ENCODE measurements at places on chromosomes 7 and 10. TPM values are rescaled to one million over a fixed set of nuclear protein-coding genes. Genes with fewer than 3 reads are reported as not detected.

The TRIM73 gene
- total RNA-seq: 3.5 TPM

The ADAM12 gene
- 0.19 TPM for total RNA-seq

The IRF5 gene
- 15.1 TPM for total RNA-seq

The OR2A5 gene
- not detected for total RNA-seq

The SOSTDC1 gene
- total RNA-seq: 14.7 TPM

The DYDC2 gene
- not detected for total RNA-seq

The LFNG gene
- 198 TPM for total RNA-seq

The PIK3CG gene
- total RNA-seq: 2.1 TPM

The AKR1C4 gene
- total RNA-seq: 1.1 TPM

The PHYHIPL gene
- total RNA-seq: not detected

The PLPP4 gene
- total RNA-seq: not detected

The ACTR3C gene
- 15.2 TPM for total RNA-seq

GRCh38 chr10:100732241-100732596, 13.2 kb upstream of the PAX2 start:
- DNase-seq: no peak

DNA sequence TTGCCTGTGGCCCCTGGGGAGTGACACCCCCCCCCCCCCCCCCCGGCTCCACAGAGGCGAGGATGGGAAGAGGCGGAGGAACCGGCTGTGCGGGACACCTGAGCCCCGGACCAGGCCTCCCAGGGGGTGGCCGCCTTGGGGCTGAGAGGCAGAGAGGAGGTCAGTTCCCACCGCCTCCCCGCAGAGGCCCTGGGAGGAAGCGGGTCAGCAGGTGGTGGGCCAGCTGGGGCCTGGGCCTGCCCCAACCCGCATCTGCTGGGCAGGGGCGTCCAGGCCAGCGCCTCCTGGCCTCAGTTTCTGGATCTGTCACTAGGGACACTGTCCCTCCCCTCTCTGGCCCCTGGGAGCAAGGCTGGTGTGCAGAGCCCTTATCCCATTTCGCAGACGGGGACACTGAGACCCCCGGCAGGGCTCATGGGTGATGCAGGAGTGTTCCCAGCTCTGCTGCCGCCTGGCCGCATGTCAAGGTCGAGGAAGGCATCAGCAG, 14.6 kb upstream of the LFNG start:
- no peak for DNase-seq

- DNase-seq: no peak
Observed at GRCh38 chr10:84988011-84988410, 659.6 kb downstream of the CCSER2 start.

GRCh38 chr10:6124666-6125065, 35.8 kb downstream of the RBM17 start:
- DNase-seq: no peak

DNA sequence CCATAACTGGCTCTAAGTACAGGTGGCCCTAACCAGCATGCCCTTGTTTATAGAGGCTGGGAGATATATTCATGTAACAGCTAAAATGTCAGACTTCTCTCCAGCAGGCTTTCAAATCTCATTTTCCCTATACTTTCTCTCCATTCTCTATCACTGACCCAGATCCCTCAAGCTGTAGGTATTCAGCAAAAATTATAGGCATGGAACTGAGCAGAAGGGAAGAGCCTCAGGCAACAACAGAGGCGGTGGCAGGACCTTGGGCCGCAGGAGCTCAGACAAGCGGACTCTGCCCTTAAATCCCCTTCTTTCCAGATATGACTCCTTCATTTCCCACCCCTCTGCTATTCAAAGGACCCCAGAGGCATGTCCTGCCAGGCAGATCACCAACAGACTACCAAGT, 417.4 kb downstream of the PLXNA4 start:
- DNase-seq: no peak

- peak; percentile 45 for DNase-seq
Observed at GRCh38 chr10:44925224-44925623, 14.1 kb downstream of the TMEM72 start.

GRCh38 chr7:101667399-101667798, 38.3 kb upstream of the MYL10 start:
- no peak for DNase-seq

- peak; percentile 31 for DNase-seq
Observed at GRCh38 chr7:55194522-55194921, 170.6 kb upstream of the LANCL2 start.

DNA sequence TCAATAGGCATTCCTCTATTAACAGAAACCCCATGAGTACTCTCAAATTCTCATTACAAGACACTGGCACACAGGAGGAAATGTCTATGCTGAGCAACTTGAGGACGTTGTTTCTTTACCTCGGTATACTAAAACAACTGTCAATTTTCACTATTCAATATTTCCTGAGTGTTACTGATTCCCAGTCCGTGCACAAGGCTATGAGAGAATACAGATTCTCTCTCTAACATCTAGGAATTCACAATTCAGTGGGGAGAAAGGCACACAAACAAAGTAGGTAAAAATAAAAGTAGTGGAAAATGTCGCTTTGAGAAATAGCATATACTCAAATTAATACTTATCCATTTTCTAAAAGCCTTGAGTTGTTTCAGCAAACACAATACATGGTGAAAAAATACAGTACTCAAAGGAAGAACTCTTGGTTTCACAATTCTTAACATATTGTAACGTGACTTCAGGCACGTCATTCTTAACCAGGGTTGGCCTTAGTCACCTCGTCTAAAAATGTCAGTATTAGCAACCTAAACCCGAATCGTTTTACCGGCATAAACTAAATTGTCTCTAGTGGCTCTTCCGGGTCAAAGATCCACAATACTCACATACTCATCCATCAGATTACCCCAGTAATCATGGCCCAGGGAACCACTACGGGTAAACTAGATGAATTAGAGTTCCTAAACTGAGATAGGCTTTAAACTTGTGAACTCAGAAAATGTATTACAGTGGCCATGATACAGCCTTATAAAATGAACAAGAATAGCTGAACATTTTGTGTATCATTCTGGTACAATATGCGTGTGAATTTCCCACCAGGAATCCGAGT, 1.5 kb downstream of the IPMK start:
- no peak for DNase-seq

DNA sequence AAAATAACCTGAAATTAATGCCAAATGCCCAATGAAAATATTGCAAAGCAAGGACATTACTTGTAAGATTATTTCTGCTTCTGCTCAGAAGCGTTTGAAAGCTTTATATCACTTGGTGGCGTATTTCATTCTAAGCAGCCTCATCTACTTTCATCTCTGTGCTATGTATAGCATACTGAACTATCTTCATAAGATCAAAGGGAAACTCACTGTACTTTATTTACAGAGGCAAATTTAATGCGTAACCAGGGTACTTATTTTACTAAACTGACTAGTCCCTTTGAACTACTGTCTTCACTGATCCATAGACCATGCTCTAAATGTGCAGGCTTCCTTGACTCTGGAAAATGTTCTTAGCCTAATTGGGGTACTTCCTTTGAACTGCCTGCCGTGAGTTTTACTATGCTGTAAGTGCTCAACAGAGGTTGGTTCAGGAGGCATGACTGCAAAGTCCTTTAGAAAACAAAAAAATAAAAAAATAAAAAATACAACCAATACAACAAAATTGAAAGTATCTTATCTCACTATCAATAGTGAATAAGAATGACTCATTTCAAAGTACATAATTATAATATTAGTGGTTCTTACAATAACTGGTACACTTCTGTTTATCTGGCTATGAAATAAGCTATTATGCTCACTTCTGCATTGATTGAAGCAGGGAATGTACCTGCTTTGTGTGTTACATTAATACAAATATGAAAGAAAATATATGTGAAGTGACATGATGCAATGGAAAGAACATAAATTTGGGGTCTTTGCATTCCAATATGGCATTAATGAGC, 41.0 kb upstream of the TSPAN12 start:
- DNase-seq: no peak

DNA sequence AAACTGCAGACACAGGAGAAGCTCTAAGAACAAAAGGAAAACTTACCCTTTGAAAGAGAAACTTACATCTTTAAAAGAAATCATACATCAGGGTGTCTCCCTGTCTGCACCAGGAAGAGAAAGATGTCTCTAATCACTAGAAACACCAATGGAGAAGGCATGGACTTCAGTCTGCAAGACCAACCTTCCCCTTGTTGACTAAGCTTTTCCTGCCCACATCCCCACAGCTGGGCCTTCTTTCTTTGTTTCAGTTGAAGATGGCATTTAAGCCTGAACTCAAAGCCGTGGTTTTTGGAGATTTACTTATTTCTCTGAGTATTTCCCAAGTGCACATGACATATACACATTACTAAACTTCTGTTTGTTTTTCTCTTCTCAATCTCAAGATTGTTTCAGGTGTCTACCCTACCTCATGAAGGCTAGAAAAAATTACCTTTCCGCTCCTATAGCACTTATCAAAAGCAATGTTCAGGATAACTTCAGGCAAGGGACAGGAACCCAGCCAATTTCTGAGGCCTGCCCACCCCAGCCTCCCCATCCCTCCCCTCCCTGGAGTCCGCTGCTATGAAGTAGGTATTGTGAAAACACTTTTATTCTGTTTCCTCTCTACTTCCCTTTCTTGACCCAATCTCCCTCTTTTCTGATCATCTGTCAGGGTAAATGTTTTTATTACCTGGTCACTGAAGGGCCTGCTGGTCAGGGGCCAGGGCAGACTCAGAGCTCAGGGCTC, 2.8 kb upstream of the SLC29A3 start:
- no peak for DNase-seq

GRCh38 chr10:130387936-130388580, 251.9 kb downstream of the GLRX3 start:
- no peak for DNase-seq

GRCh38 chr10:21122907-21123306, 225.8 kb upstream of the NEBL start:
- no peak for DNase-seq

DNA sequence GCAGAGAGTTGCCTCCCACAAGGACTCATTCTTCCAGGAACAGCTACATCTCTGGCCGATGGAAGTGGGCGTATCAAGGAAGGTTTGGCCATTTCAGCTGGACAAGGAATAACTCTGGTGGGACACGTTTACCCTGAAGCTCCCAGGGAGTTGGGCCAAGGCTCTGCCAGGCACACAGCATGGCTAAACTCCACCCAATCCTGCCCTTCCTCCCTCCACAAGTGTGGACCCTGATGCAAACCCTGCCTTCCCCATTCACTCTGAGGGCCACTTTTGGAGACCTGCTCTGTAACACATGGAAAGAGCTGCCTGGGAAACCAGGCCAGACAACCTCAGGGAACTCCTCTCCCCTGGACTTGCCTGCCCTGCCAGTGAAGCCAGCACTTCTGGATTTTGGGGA, 407.8 kb upstream of the FOXK1 start:
- DNase-seq: no peak

DNA sequence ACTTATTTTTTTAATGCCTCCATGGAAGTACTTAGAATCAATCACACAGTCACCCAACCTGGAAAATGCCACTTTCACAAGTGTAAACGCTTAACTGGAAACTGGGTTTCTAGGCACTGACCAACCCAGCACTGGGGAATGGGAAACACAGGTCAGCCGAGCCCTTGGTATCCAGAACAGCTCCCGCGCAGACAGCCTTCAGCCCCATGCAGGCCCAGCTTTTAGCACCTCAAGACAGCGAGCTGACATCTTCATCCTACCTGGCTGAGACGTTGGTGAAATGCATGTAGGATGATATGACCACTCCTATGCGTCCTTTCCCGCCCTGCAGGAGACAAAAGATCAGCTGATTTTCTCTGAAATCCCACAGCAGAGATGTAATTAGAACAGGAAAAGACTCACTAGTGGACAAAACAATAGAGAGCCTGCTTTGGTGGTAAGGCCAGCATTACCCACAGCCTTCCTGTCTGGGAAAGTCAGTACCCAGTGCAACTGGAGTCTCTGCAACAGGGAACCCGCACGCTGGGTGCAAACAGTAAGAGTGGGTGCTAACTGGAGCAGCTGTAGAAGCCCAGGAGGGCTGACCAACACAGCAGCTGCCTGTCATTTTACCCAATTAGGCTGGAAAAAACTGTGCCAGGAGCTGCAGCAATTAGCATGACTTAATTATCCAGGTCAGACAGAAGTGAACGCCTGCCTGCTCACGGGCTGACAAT, 153.7 kb downstream of the TNS3 start:
- no peak for DNase-seq

DNA sequence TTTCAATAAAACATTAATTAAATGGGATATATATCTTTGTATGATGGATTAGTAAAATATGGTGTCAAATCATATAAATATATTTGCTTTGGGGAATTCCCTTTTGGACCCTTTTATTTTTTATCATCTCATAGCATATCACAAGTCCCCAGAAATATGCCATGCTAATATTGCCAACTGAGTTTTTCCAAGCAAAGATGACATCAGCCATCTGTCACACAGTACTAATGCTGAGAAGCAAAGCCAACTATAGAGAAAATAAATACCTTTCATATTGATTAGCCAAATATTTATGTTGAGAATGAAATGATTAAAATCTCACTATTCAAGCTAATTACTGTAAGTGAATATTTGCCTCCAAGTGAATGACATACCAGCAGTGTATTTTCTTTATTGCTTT, 575.3 kb downstream of the ETV1 start:
- no peak for DNase-seq

All from suprapubic skin (tissue), 4 donors.